ENCODE measurements at places on chromosomes 1 and 21.
A peak's percentile ranks its signal among the peaks of the same experiment; 100 is the strongest.

DNA sequence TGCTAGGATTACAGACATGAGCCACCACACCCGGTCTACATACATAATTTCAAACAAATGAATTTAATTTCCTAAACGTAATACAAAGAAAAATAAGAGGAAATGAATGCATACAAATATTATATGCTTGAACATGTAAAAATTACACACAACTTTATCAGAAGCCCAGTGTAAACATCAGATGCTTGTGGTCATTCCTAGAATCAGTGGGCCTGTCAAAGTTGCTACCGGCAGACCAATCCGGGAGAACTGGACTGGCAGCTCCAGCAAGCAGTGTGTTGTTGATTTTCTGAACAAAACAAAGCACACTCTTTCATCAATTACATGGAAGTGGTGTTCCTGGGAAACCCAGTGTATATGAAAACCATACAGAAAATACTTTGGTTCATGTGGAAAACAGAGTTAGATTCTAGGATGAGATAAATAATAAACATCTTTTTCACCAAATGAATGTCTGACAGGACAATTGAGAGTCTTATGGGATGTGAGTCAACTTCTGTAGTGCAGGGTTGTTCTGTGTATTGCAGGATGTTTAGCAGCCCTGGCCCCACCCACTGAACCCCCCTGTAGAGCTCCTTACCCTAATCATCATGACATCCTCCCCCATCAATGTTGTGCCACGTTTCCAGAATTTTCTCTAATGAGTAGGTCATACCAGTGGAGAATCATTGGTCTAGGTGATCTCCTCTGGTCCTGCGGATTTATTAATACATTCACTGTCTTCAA, 33.8 kb downstream of the MFSD2A start:
- DNase-seq = no peak

DNA sequence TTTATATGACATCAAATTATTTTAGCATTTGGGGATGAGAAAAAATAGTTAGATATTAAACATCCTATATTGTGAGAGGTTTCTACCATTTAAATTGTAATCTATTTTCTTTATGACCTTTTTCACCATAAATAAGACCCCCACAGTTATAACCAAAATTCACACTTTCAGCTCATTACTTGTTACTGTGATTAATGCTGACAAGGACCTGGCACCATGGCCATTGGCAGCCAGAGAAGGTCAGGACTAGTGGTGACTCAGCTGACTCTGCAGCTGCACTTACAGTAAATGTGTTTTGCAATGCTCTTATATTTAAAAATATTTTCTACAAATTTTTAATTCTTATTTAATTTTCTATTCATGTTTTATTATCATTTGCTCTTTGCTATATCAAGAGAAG, 133.3 kb upstream of the C1orf105 start:
- DNase-seq = peak; percentile 41

- no peak for DNase-seq
Measured at GRCh38 chr1:107546576-107546975, 405.7 kb downstream of the NTNG1 start.

DNA sequence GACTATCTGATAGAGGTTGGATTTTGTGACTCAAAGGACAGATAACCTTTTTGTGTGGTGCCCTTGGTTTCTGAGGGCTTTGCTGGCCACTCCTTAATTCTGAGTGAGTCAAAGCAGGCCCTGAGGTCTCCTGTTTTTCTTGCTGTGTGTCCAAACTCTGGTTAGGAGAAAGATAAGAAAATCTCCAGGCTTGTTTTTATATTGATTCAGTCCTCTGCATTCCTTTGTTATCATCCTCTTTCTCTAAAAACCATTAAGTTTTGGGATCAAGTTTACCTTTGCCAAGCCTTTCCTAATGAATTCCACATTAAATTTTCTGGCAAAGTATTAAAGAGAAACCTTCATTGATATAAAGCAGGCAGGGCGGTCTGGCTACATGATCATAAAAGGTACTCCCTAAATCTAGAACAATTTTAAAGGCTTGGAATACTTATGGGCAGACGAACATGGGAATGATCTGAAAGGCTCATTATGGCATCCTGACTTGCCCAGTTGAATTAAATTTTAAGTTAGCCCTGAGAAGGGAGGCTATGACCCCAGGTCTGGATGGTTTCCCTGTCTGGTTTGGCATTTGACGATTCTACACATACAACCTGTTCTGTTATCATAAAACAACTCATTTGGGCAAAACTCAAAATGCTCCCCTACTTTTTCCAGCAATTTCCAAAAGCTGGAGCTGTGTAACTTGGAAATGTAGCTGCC, 20.8 kb downstream of the ZBTB8B start:
- DNase-seq = no peak

DNA sequence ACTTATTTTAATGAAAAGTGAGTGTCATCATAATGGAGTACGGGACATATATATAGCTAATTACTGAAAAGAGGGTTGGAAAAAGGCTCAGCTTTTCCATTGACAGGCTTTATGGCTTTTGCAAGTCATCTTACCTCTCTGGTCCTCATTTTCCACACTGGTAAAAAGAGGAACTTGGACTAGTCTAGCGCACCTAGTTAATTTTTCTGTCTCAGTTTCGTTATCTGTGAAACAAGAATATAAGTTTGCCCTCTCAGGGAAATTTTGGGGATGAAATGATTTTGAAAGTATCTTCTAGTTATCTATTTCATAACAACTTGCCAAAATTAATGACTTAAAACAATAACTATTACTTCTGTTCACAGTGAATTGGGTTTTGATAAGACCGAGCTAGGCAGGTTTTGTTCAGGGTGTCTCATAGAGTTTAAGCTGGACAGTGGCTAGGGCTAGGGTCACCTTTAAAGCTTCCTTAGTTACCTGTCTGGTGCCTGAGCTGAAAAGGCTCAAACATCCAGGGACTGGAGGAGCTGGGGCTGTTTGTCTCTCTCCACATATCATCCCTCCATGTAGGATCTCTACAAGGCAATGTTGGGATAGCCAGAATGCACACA, 91.7 kb downstream of the TYW3 start:
- no peak for DNase-seq

- peak; percentile 63 for DNase-seq
Measured at GRCh38 chr1:112325504-112325903, 70.5 kb upstream of the CTTNBP2NL start.

GRCh38 chr1:210437111-210437510, 108.4 kb downstream of the HHAT start:
- DNase-seq = no peak

- DNase-seq = peak; percentile 50
Measured at GRCh38 chr1:6148497-6149241, 31.5 kb downstream of the CHD5 start.

GRCh38 chr1:36706416-36706815, 223.7 kb upstream of the CSF3R start:
- DNase-seq = no peak

GRCh38 chr21:36630485-36631206, 68.3 kb upstream of the SIM2 start:
- DNase-seq = peak; percentile 52

GRCh38 chr1:234879147-234880080, 249.2 kb downstream of the TOMM20 start:
- no peak for DNase-seq

All from femur (tissue), 1 donor.